ENCODE measurements at places on chromosomes 11 and 22. TPM values are rescaled to one million over a fixed set of nuclear protein-coding genes. Genes with fewer than 3 reads are reported as not detected.

The GDPD5 gene
- 5.9 TPM for total RNA-seq

The P2RY2 gene
- 38.0 TPM for total RNA-seq

The KCNJ4 gene
- total RNA-seq: not detected

DNA sequence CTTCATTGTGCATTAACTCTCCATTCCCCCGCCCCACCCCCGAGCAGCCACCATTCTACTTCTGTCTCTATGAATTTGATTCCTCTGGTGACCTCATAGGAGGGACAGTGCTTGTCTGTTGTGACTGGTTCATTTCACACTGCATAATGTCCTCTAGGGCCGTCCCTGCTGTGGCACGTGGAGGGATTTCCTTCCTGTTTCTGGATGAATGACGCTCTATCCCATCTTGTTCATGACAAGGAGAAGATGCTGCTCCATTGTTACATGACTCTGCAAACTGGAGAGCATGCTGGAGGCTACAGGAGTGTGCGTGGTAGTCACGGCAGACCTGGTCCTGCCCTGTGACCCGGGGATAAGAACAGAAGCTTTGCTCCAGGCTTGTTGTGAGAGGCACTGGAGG, 61.3 kb downstream of the RTL6 start:
- DNase-seq: no peak
- H3K27ac ChIP-seq: no peak overlapping the region
- H3K4me1 ChIP-seq: no peaks in the 10 kb centered on the region
- no peaks in the 10 kb centered on the region for H3K27me3 ChIP-seq
- no peaks in the 10 kb centered on the region for H3K36me3 ChIP-seq

- DNase-seq: peak; percentile 15
- no peak within 1 kb of the TSS for H3K27ac ChIP-seq
- H3K4me3 ChIP-seq: no peak within 1 kb of the TSS
- H3K4me1 ChIP-seq: no peaks in the 10 kb centered on the region
Measured at GRCh38 chr11:369336-370018, at the start of gene B4GALNT4. TSS of gene B4GALNT4 (plus strand) at chr11:369499. CDS start at chr11:369804, 305 bp downstream.

GRCh38 chr11:6413791-6414201, 5.1 kb downstream of the APBB1 start:
- no peaks in the 10 kb centered on the region for H3K4me1 ChIP-seq
- no peak overlapping the region for H3K27ac ChIP-seq
- peak; percentile 42 for DNase-seq
- H3K4me3 ChIP-seq: no peak overlapping the region
- no peaks in the 10 kb centered on the region for H3K27me3 ChIP-seq
- H3K36me3 ChIP-seq: peaks cover 6% of the 10 kb centered on the region

GRCh38 chr11:43693069-43693468, 12.5 kb downstream of the HSD17B12 start:
- no peak overlapping the region for H3K4me3 ChIP-seq
- no peak overlapping the region for H3K27ac ChIP-seq
- no peaks in the 10 kb centered on the region for H3K4me1 ChIP-seq
- no peaks in the 10 kb centered on the region for H3K27me3 ChIP-seq
- DNase-seq: no peak
